Osteoblast (primary cell): ENCODE measurements at places on chromosomes 3 and 15.

GRCh38 chr3:137075020-137075419 is 117.2 kb downstream of the IL20RB start:
- no peaks in the 10 kb centered on the region for H3K27me3 ChIP-seq
- no peak overlapping the region for H3K27ac ChIP-seq
- H3K36me3 ChIP-seq, result no peaks in the 10 kb centered on the region
- no peak overlapping the region for H3K4me3 ChIP-seq
- peak; percentile 4 for DNase-seq
- H3K4me1 ChIP-seq, result no peaks in the 10 kb centered on the region

- no peak overlapping the region for H3K4me3 ChIP-seq
- no peaks in the 10 kb centered on the region for H3K4me1 ChIP-seq
- peak; percentile 77 for DNase-seq
- peaks cover 3% of the 10 kb centered on the region for H3K36me3 ChIP-seq
- peaks cover 16% of the 10 kb centered on the region for H3K27me3 ChIP-seq
Observed at GRCh38 chr15:74831813-74832495, 5.5 kb downstream of the CPLX3 start.

DNA sequence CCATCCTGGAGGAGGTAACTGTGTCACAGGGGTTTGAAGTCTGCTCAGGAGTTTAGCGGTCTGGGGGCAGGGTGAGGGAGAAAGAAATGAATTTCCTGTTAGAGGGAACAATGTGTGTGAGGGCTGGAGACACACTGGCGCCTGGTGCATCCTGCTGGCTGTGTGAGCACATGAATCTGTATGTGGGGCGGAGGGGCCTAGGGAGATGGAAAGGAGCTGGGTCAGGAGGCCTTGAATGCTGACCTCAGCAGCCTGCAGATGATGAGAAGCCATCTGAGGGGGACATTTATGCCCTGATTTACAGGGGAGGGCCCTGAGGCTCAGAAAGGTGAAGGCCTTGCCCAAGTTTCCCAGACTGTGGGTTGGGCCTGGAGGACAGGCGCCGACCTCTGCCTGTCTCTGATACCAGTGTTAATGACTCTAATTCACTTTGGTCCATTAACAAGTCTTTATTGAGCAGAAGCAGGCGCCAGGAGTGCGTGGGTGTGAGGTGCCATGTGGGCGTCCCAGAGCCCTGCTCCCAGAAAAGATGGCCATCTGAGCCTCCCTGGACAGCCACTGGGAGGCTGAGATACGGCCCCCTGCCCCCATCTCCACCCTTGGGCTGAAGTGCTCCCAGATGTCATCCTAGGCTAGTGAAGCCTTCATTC is 34.8 kb downstream of the LINGO1 start:
- no peaks in the 10 kb centered on the region for H3K4me1 ChIP-seq
- H3K4me3 ChIP-seq, result no peak overlapping the region
- H3K27ac ChIP-seq, result no peak overlapping the region
- H3K27me3 ChIP-seq, result no peaks in the 10 kb centered on the region

GRCh38 chr3:49157289-49157688 is 8.8 kb downstream of the CCDC71 start:
- H3K27ac ChIP-seq, result no peak overlapping the region
- no peaks in the 10 kb centered on the region for H3K4me1 ChIP-seq
- H3K4me3 ChIP-seq, result no peak overlapping the region
- H3K27me3 ChIP-seq, result no peaks in the 10 kb centered on the region
- no peaks in the 10 kb centered on the region for H3K36me3 ChIP-seq

GRCh38 chr15:99170476-99171065 is 65.7 kb downstream of the SYNM start:
- no peak for DNase-seq
- H3K27me3 ChIP-seq, result no peaks in the 10 kb centered on the region
- peaks cover 17% of the 10 kb centered on the region for H3K4me1 ChIP-seq
- peak overlapping the region; percentile 91 for H3K27ac ChIP-seq
- no peak overlapping the region for H3K4me3 ChIP-seq
- H3K36me3 ChIP-seq, result peaks cover 12% of the 10 kb centered on the region

- peaks cover 2% of the 10 kb centered on the region for H3K4me1 ChIP-seq
- no peak overlapping the region for H3K4me3 ChIP-seq
- no peaks in the 10 kb centered on the region for H3K27me3 ChIP-seq
- DNase-seq, result no peak
- H3K36me3 ChIP-seq, result peaks cover 46% of the 10 kb centered on the region
- H3K27ac ChIP-seq, result no peak overlapping the region
Observed at GRCh38 chr15:25091421-25092158, 136.8 kb downstream of the SNRPN start.

- peaks cover 4% of the 10 kb centered on the region for H3K4me1 ChIP-seq
- no peak overlapping the region for H3K27ac ChIP-seq
- DNase-seq, result no peak
- no peak overlapping the region for H3K4me3 ChIP-seq
- no peaks in the 10 kb centered on the region for H3K27me3 ChIP-seq
Observed at GRCh38 chr15:75425966-75426500, 25.5 kb downstream of the SIN3A start.

DNA sequence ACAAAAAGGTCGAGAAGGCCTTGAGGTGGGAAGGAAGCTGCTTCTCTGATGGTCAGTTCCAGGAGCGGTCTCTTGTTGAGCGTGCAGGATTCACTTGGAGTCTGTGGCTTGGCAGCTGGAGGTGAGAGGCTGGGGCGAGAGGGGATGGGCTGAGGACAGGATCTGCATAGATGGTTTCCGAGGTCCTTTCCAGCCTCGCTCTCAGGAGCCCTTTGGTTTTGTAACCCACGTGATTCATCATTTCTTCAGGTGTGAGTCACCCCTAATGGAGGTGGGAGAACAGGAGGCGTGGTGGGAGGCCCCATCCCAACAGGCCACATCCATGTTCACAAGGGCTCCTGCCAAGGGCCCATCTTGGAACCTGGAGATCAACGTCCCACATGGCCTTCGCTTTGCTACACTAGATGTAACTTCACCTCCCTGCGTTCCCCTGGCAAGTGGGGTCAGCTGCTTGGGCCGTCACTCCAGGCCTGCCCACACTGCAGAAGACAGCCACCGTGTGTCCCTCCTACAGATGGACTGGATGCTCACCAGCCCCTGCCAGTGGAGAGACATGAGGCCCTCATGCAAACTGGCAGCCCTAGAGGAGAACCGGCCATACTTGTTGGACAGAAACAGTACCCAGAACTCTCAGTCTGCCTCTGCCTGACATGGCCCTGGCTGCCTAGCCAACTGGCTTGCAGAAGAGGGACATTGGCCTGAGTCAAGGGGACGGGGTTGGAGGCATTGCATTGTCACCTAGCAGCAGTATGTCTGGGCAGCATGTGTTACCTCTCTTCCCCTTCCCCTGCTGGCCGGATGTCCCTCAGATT is 1.6 kb upstream of the PCSK6 start:
- H3K4me1 ChIP-seq, result no peaks in the 10 kb centered on the region
- no peak overlapping the region for H3K27ac ChIP-seq
- H3K27me3 ChIP-seq, result peaks cover 43% of the 10 kb centered on the region
- peak; percentile 90 for DNase-seq
- H3K36me3 ChIP-seq, result no peaks in the 10 kb centered on the region
- no peak overlapping the region for H3K4me3 ChIP-seq

GRCh38 chr15:68734352-68734751 is 86.3 kb downstream of the ANP32A start:
- H3K4me1 ChIP-seq, result peaks cover 6% of the 10 kb centered on the region
- DNase-seq, result no peak
- H3K4me3 ChIP-seq, result no peak overlapping the region
- peaks cover 10% of the 10 kb centered on the region for H3K27me3 ChIP-seq

DNA sequence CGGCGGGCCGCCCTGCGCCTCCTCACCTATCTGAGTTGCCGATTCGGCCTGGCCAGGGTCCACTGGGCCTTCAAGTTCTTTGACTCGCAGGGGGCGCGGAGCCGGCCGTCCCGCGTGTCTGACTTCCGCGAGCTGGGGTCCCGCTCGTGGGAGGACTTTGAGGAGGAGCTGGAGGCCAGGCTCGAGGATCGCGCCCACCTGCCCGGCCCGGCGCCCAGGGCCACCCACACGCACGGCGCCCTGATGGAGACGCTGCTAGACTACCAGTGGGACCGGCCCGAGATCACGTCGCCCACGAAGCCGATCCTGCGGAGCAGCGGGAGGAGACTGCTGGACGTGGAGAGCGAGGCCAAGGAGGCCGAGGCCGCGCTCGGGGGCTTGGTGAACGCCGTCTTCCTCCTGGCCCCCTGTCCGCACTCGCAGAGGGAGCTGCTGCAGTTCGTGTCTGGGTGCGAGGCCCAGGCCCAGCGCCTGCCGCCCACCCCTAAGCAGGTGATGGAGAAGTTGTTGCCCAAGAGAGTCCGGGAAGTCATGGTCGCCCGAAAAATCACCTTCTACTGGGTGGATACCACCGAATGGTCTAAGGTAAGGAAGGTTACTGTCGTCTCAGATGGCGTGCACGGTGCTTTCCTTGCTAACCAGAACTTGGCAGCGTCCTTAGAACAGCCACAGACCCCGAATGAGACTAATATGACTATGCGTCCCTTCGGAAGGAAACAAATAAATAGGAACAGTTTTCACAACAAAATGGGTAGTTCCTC is 567 bp downstream of the TICRR start:
- peaks cover 28% of the 10 kb centered on the region for H3K4me1 ChIP-seq
- H3K27me3 ChIP-seq, result peaks cover 12% of the 10 kb centered on the region
- DNase-seq, result peak; percentile 74
- H3K4me3 ChIP-seq, result peak overlapping the region; percentile 96

GRCh38 chr15:52233405-52233804 is 42.2 kb upstream of the GNB5 start:
- H3K36me3 ChIP-seq, result no peaks in the 10 kb centered on the region
- DNase-seq, result peak; percentile 31
- no peak overlapping the region for H3K27ac ChIP-seq

DNA sequence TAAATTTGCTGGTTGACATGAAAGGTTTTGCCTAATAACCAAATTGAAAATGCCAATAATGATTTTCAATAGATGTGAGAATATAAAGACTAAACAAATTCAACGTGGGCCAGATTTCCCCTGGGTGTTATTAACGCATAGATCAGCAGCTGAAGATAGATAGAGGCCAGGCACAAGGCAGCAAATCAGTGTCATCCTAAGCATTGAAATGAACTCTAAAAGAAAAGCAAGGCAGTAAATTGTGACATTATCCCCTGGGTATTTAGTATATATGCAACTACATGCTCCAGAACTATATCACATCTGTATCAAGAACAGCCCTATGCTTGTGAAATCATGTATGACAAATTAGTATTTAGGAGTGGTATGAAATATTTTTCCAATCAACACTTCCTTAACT is 167.1 kb upstream of the EPHA3 start:
- H3K36me3 ChIP-seq, result no peaks in the 10 kb centered on the region
- H3K27me3 ChIP-seq, result no peaks in the 10 kb centered on the region
- no peak for DNase-seq
- no peaks in the 10 kb centered on the region for H3K4me1 ChIP-seq
- H3K27ac ChIP-seq, result no peak overlapping the region
- no peak overlapping the region for H3K4me3 ChIP-seq

DNA sequence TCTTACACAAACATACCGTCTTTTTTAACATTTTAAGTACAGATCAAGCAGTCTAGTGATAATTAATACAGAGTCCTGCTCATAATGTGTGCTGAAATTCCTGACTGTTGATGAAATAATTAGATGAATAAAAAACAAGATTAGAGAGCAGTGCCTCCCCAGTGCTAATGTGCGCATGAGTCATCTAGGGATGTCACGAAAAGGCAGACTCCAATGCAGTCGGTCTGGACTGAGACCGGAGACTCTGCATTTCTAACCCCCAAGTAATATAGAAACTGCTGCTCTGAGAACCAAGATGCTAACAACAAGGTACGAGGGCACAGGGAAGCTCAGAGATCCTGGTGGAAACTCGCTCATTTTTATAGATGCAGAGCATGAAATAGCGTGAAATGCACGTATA is 61.4 kb downstream of the COL8A1 start:
- peak; percentile 61 for DNase-seq
- peak overlapping the region; percentile 89 for H3K27ac ChIP-seq
- peaks cover 73% of the 10 kb centered on the region for H3K36me3 ChIP-seq
- H3K4me3 ChIP-seq, result no peak overlapping the region
- H3K27me3 ChIP-seq, result no peaks in the 10 kb centered on the region
- H3K4me1 ChIP-seq, result peaks cover 54% of the 10 kb centered on the region

GRCh38 chr3:26964313-26964712 is 341.7 kb downstream of the LRRC3B start:
- no peaks in the 10 kb centered on the region for H3K27me3 ChIP-seq
- no peak for DNase-seq
- no peaks in the 10 kb centered on the region for H3K4me1 ChIP-seq
- H3K36me3 ChIP-seq, result no peaks in the 10 kb centered on the region
- H3K27ac ChIP-seq, result no peak overlapping the region

GRCh38 chr3:24538891-24539290 is 44.2 kb upstream of the THRB start:
- no peak overlapping the region for H3K27ac ChIP-seq
- no peak overlapping the region for H3K4me3 ChIP-seq
- H3K4me1 ChIP-seq, result no peaks in the 10 kb centered on the region
- no peaks in the 10 kb centered on the region for H3K36me3 ChIP-seq

GRCh38 chr15:58115692-58116091 is 22.5 kb upstream of the AQP9 start:
- H3K27ac ChIP-seq, result no peak overlapping the region
- DNase-seq, result no peak
- H3K27me3 ChIP-seq, result peaks cover 20% of the 10 kb centered on the region
- no peak overlapping the region for H3K4me3 ChIP-seq
- H3K36me3 ChIP-seq, result no peaks in the 10 kb centered on the region

GRCh38 chr3:133367956-133368355 is 31.9 kb upstream of the BFSP2 start:
- H3K4me1 ChIP-seq, result no peaks in the 10 kb centered on the region
- peaks cover 7% of the 10 kb centered on the region for H3K27me3 ChIP-seq
- DNase-seq, result no peak
- H3K4me3 ChIP-seq, result no peak overlapping the region
- no peaks in the 10 kb centered on the region for H3K36me3 ChIP-seq
- H3K27ac ChIP-seq, result no peak overlapping the region

GRCh38 chr3:37237252-37237651 is 62.9 kb upstream of the LRRFIP2 start:
- H3K27me3 ChIP-seq, result no peaks in the 10 kb centered on the region
- peaks cover 4% of the 10 kb centered on the region for H3K4me1 ChIP-seq
- no peak overlapping the region for H3K4me3 ChIP-seq

GRCh38 chr3:73401616-73402279 is 223.0 kb downstream of the PDZRN3 start:
- no peak overlapping the region for H3K27ac ChIP-seq
- no peaks in the 10 kb centered on the region for H3K36me3 ChIP-seq
- H3K4me3 ChIP-seq, result no peak overlapping the region

- peaks cover 2% of the 10 kb centered on the region for H3K4me1 ChIP-seq
- peak; percentile 90 for DNase-seq
- H3K27ac ChIP-seq, result peak overlapping the region; percentile 17
- H3K27me3 ChIP-seq, result peaks cover 24% of the 10 kb centered on the region
- no peaks in the 10 kb centered on the region for H3K36me3 ChIP-seq
Observed at GRCh38 chr15:60591496-60592370, 112.8 kb upstream of the ICE2 start.

- no peaks in the 10 kb centered on the region for H3K36me3 ChIP-seq
- no peaks in the 10 kb centered on the region for H3K27me3 ChIP-seq
- H3K4me1 ChIP-seq, result peaks cover 20% of the 10 kb centered on the region
- DNase-seq, result no peak
Observed at GRCh38 chr3:65919826-65920225, 118.9 kb downstream of the MAGI1 start.
